Activated T-helper 1 cell treated with Interleukin-2 at 50 U/mL for 16 hours (primary cell): ENCODE measurements at places on chromosomes 2 and 18.

DNA sequence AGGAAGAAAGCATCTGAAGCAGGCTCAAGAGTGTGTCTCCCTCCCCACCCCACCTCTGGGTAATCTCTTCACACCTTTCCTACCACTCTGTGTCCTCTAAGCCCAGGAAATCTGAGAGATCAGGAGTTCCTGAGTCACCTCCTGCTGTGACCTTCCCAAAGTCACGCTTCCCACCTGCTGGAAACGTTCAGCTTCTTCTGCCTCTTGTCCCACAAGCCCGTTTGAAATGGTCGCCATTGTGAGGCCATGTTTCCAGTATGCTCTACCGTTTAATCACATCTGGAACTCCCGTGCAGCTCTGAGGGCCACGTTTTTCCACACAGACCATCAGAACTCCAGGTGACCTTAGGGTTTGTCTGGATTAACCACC lies 25.9 kb downstream of the GREB1 start:
- no peak for DNase-seq

GRCh38 chr2:202530038-202530437 lies 104.7 kb upstream of the FAM117B start:
- no peak for DNase-seq

- DNase-seq = no peak
Measured at GRCh38 chr2:135304694-135305093, 226.3 kb downstream of the ZRANB3 start.

DNA sequence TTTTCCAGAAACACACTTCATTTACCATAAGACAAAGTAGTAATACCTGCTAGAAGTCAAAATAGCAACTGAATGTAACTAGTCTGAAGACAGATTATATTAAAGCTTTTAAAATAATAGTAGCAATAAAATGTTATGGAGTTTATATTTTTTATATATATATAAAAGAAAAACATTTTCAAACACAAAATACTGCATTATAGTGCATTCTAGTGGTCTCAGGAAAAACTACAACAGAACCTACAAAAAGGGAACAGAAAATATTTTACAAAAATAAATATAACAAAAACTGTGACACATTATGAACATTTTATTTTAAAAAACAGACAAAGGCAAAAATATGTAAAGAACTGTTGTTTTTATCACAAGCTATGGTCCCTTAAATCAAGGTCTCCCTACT lies 48.0 kb downstream of the STRN start:
- no peak for DNase-seq

GRCh38 chr2:182240862-182241371 lies 185.9 kb downstream of the PDE1A start:
- no peak for DNase-seq

DNA sequence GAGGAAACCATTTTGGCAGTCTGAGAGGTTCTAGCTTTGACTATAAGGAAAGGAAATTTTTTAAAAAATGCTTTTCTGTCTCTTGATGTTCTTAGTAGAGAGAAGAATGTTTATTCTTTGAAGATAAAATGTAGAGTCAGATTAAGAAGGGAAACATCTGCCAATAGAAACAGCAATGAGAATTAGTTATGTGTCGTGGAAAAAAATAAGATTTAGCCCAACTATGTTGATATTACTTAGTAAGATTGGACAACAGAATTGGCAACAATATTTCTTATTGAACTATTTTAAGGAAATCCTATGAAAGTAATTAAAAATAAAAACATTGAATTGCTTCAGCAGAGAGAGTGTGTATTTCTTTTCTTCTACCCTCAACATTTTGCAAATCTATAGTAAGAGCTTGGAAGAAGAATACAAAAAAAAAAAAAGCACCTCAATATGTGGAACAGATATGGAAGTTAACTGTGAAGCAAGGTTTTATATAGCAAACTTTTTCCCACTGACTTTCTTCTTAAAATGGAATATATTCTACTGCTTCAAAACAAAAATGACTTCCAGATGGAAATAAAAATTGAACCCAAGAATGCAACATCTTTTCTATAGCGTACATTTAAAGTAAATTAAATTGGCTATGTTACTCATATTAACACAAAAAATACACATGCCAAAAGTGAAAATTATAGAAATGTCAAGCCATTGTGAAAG lies 177.9 kb downstream of the FAM124B start:
- DNase-seq = no peak

DNA sequence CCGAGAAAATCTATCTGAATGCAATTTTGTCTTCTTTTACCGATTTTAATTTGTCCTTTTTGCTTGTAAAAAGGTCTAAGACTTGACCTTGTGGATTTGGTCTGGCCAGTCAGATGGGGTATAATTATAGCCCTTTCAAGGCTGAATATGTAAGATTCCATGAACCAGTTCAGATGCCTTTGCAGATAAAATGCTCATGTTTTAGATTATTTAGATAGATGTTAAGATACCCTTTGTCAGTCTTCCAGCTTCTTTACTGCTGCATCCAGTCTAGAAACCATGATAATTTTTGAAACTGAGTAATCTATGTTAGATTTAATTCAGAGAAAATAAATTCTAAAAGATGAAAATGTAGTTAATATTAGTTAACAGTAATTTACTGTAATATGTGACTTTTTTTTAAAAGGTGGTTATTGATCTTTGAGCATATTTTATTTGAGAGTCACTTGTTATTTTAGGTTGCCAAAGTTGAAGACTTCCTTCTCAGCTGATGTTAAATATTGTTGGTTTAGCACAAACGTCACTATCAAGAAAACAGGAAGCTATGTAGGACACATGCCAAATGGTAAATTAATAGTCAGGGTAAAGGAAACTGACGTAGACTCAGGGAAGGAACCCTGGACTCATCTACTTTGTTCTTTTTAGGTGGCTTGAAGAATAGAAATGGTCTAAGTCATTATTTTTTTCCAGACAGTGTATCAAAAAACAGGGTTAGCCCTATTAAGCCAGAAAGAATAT lies 29.8 kb downstream of the BABAM2 start:
- no peak for DNase-seq

DNA sequence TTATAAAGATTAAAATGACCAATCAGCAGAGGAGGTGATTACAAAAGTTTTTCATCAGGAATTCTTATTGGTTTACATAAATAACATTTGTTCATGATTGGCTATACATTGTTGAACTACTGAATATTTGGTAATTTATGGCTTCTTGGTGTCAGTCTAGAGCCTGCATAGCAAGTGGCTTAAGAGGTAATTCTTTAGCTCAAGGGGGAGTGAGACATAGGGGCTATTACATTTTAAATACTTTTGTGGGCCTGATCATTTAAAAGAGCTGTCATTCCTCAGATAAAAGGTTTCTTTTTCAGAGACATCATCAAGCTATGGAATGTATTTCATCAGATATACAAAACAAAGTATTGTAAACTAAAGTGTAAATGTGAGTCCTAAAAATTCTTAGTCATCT lies 373.8 kb downstream of the EPHA4 start:
- no peak for DNase-seq

DNA sequence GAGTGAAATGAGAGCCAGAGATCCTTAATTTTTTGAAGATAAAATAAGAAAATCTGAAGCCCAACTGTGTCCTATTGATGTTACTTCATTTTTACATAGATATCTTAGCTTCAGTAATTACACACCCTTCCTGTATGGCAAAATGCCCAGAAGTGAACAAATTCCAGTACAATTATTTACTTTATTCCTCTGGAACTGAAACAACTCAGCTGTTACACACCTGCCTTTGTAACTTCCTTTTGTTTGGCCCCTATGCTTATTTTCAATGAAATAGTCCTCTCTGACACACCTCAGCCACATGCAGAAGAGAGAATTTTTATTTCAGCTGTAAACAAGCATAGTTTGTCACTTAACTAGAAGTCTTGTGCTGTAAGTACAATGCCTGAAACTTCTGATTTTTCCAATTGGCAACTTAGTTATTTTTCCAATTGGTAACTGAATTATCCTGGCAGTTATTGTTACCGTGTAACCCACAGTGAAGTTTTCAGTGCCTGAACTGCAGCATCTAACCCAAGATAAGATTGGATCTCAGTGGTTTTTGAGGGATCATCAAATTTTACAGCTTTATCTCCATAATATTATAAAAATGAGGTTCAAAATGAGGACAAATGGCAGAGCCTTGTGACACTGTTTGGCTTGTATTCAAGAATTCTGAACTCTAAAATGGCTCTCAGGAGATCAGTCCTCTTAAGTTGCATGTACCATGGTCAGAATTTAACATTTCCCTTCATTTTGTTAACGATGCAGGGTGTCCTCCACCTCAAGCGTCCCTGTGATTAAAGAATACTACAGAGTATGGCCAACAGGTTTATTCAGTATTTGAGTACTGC lies 82.6 kb downstream of the PKP4 start:
- no peak for DNase-seq

GRCh38 chr2:224354632-224355211 lies 47.2 kb downstream of the FAM124B start:
- no peak for DNase-seq

GRCh38 chr2:239943571-239943970 lies 81.6 kb downstream of the NDUFA10 start:
- DNase-seq = no peak

DNA sequence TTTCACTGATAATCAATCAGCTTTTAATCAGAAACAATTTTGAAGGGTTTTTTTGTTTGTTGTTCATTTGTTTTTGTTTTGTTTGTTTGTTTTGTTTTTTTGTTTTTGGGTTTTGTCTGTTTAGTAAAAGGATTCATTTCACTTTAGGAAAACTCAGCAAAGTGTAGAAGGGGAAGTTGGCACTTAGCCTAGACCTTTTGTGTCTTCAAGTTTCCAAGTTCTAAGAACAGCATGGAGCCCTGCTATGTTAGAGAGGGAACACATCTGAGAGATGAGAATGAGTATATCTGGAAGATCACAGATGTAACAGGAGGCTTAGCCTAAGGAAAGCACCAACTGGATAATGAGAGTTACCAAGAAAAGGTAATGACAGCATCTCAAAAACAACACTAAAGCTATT lies 501.5 kb downstream of the ERBB4 start:
- DNase-seq = no peak
